GM03348 (cell line): ENCODE measurements at places on chromosomes 5 and 9.
A peak's percentile ranks its signal among the peaks of the same experiment; 100 is the strongest.

DNA sequence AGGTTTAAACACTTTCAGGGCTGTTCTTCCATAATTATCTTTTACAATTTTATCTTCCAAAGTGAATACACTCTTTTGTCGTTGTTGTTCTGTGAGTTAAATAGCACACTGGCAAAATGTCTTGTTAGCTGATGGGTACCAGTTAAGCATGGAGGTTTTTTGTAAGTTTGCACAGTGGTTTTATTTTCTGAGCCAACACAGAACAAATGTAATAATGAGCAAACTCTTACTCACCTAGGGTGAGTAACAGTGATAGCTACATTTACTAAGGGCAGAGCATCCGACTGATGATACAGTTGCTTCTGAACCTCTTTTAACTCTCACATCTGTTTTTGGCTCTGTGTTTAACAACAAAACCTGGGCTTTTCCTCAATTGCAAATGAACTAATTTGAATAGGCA is 103.2 kb downstream of the CTNND2 start:
- no peak for DNase-seq

GRCh38 chr5:77337686-77338085 is 127.2 kb downstream of the PDE8B start:
- no peak for DNase-seq

DNA sequence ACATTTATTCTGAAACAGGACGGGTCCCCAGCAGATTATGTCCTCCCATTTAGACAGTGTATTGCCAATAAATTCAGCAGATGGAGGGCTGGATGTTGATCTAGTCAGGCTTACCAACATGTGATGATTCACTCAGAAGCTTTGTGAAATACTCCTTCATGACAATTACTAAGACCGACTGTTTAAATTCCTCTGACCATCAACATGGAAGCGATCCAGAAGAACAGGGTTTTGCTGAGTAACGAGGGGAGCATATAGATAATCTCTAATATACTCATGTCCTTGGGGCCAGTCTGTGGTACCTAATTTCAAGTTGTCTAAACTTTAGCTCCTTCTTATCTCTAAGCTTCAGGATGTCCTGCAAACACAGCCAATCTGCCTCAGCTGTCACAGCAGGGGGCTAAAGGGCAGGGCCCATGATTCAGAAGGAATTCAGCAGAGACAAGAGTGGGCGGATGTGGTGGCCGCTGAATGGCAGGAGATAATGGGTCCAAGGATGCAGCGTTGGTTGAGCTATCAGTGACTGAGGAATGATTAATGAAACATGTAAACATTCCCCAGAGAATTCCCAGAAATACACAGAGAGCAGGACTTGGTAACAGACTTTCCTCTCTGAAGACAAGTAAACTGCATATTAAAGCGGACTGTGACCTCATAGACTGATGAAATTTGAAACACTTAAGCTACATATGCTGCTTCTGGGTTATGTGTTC is 109.4 kb downstream of the ANKRD55 start:
- peak; percentile 90 for DNase-seq

DNA sequence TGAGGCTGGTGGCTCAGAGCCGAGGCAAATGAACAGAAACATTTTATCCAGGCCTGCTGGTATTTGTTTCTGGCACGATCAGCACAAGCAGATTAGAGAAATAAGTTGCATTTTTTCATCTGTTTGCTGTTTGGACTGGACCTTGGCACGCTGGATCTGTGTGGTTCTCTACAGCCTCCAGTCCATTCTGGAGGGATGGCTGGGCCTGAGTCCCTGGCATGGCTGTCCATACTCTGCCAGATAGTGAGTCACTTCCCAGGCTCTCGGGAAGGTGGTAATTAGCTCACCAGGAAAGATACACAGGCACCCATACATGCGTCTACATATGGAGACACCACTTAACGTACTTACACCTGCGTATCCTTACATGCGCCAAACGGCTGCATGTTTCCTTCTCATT is 78.6 kb downstream of the SPRY4 start:
- DNase-seq, result peak; percentile 91

- DNase-seq, result no peak
These were observed 5.5 kb downstream of the TRIM32 start for GRCh38 chr9:116692616-116693015.

GRCh38 chr5:14607104-14607503 is 25.5 kb downstream of the OTULINL start:
- DNase-seq, result no peak

DNA sequence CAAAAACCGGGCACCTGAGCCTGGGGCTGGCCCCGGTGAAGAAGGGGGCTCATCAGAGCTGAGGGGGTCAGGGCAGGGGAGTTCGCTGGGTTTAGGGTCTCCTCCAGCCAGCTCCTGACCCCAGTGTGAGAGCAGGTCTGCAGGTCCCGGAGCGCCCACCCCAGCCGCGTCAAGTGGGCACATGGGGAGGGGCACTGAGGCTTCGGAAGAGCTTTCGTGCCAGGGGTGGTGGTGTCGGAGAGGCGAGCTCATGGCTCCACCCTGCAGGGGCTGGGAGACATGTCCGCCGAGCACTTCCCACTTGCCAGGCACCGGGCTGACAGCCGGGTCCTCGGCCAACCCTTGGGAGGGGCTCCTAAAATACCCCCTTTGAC is 13.2 kb downstream of the VAV2 start:
- DNase-seq, result no peak

DNA sequence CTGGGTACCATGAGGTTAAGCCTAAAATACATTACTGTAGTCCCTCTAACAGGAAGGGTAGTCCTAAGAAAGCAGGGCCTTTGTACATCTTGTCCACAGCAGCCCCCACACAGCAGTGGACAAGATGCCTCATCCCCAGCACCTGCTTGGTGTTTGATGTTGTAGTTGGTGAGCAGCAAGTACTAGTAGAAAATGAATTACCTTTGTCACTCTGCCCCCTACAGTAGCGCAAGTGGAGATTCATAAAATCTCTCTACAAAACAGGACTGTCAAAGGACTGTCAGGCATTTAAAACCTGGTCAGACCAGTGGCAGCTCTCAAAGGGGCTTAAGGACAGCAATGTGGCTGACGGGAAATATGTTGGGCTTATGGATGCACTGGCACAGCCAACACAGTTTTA is 122.5 kb downstream of the TMEM174 start:
- DNase-seq, result no peak

GRCh38 chr5:89303033-89303480 is 420.1 kb upstream of the MEF2C start:
- no peak for DNase-seq

DNA sequence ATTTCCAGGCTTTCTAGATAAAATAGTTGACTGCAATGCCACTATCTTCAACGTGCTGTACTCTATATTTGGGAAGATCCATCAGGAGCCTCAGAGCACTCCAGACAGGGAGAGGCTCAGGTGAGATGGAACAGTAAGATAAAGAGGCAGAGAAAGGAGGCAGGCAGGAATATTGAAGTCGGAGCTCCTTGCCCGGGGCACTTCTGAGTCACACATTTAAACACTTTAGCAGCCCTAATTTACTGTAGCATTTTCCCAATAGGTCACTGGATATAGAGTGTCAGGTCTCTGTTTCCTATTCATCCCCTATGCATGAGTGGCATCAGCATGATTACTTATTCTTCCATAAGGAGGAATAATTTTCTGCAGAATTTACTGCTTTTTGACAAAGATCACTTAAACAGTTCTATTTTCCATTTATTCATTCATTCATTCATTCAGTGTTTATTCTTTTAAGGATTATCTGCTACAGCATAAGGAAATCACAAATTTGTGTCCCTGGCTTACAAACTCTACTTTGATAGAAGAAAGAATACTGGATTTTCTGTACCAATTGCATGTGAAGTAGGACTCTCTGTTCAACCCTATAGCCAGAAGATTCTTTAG is 170.7 kb downstream of the MAPKAP1 start:
- DNase-seq, result no peak

DNA sequence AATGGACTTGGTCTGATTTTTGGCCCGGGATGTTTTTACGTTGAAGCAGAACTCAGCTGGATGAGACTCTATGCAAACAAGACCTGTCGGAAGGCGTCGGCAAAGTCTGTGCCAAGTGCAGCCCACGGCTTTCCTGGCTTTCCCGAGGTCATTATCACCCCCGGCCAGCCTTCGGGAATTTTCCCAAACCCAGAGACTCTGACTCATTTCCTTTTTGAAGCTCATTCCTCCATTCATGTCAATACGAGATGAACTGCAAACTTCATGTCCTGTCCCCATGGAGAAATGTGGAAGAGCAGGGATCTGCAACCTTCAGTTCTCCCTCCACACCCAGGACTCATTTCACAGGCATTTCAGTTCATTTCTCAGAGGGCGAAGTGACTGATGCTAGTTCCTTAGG is 95.3 kb downstream of the IRX2 start:
- DNase-seq, result peak; percentile 58

GRCh38 chr5:65125591-65126541 is 355.9 kb downstream of the ADAMTS6 start:
- DNase-seq, result peak; percentile 57

GRCh38 chr9:129266536-129266935 is 88.5 kb upstream of the IER5L start:
- no peak for DNase-seq

DNA sequence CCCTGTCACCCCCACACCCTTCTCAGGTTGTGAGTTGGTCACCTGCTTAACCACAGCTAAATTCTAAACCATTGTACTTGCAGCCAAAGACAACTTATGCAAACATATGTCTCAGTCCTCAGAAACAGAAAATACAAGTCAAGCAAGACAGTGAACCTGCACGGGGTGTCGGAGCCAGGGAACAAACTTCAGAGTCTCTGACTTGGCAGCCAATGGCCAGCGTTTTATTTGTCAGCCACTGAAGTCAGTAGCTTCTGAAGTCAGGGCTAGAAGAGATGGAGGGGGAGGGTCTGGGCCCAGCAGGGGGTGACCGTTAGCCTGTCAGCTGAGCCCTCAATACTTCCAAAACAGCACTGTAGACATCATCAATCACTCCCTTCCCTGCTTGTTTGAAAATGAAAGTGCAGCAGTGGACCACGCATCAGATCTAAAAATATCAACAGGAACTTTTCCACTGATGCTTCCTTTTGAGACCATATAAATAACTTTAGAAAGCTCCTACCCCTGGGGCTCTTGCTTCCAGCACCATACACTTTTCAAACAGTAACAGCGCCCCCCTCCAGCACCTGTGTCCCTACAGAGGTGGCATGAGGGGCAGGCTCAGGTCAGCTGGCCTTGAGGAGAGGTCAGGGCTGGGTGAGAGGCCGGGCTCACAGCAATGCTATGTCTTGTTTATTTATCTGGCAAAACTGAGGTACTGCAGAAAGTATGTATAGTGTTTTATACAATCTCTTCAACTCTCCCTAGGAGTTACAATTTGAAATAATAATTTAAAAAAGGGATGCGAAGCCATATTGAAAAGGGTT is 142.5 kb downstream of the ACER2 start:
- no peak for DNase-seq

DNA sequence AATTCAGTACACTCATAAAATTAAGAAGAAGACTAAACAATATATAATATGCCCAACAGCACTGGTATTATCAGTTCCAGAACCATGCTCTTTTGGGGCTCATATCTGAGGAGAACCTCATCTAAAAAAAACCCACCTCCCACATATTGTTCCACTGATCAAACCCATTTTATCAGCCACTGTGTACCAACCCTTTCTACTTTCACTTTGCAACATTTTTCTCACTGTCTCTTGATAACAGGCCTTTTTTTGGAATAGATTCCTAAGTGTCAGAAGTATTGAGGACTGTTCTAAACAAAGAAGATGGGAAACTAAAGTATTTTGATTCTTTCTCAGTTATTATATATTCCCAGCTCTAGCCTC is 173.2 kb downstream of the GABRB2 start:
- no peak for DNase-seq

GRCh38 chr5:158055111-158055501 is 196.2 kb upstream of the CLINT1 start:
- no peak for DNase-seq

GRCh38 chr5:151625285-151625684 is 34.2 kb upstream of the FAT2 start:
- no peak for DNase-seq

DNA sequence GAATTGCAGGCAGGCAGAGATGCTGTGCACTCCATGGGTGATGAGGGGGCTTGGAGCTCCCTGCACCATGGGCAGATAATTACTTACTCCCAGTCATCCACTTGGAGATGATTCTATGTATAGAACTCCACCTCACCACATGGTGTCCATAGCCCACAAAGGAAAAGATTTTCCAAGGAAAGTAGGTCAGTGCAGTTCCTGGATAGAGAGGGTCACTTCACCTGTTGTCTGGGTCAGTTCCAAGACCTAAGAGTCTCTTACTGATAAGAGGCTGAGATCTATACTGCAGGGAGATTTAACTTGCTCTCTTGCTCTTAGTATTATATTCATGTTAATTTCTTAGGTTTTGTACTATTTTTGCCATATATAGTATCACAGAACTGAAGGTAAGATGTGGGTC is 113.9 kb upstream of the BRINP1 start:
- no peak for DNase-seq

GRCh38 chr9:34653151-34654072 is 1.4 kb downstream of the IL11RA start:
- peak; percentile 52 for DNase-seq

DNA sequence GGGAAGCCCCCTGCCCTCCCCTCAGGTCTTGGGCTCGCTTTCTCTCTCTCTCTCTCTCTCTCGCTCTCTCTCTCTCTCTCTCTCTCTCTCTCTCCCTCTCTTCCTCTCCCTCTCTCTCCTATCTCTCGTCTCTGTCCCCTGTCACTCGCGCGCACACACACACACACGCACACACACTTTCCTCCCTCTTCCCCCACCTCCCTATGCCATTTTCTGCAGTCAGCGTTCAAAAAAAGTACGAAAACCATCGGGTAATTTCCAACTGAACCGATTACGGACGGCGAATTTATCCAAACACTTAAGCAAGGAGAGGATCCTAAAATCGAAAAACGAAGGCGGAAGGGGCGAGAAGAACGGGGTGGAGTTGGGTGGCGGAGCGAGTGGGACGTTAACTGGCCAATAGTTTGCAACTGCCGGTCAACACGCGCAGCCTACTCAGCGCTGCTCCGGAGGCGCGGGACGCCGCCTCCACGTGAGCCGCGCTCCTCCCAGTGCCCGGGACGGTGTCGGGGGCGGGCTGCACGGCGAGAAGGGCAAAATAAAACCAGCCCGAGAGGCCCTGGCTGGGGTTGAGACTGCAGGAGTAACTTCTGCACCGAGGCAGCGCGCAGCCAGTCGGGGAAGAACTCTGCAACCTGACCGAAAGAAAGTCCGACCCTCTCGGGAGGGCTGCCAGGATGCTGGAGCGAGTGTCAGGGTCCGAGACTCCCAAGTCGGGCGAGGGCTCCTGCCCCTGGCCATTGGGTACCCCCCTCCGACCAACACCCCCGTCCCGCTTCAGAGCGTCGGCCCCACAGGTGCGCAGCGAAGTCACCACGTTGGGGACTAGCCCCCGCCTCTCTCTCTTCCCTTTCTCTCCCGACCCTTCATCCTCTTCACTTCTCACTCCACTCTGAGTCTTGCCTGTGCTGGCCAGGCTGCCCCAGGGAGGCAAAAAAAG is 24.9 kb upstream of the ELAVL2 start:
- peak; percentile 35 for DNase-seq

- DNase-seq, result no peak
These were observed 13.5 kb downstream of the EEIG1 start for GRCh38 chr9:127967151-127967809.

GRCh38 chr9:102309379-102309778 is 570.9 kb upstream of the GRIN3A start:
- DNase-seq, result no peak
